COLO829 (cell line): ENCODE measurements at places on chromosomes 5 and 9.

DNA sequence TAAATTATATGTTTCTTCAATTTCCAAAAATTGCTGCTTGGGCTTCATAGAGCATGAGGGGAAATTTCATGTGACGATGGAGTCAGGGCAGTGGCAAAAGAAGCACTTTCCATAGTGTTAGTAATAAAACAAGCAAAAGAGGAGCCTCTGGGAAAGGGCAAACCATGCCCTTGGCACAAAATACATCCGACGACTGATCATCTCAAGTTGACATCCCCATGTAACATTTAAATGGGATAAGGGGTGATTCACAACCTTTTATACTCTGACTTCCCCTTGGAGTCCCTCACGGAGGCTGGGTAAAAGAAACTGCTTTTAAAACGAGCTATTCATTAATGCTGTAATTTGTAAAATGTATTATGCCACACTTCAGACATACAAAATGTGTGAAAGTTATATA is 161.4 kb upstream of the DMRT1 start:
- DNase-seq = no peak

- DNase-seq = no peak
These were observed 294.6 kb downstream of the SEC61B start for GRCh38 chr9:99516657-99517049.

- no peak for DNase-seq
These were observed 82.0 kb upstream of the FSTL4 start for GRCh38 chr5:133694181-133694831.

DNA sequence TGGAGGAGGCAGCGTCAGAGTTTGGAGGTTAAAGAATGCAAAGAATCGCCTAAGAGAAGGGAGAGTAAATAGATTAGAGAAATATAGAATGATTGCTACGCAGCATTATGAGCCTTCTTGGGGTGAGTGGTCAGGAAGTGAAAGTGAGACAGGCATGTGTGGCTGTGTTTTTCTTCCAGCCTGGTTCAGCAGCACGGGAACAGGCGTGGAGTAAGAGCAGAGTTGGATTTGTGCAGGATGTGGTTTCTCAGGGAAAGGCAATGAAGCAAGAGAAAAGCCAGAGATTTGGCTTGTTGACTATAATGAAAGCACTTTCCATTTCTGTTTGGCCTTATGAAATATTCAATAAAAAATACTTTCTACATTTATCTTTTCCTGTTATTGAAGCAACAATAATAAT is 34.3 kb upstream of the FRMD3 start:
- no peak for DNase-seq

GRCh38 chr5:123810746-123811340 is 298.9 kb downstream of the CSNK1G3 start:
- DNase-seq = no peak

DNA sequence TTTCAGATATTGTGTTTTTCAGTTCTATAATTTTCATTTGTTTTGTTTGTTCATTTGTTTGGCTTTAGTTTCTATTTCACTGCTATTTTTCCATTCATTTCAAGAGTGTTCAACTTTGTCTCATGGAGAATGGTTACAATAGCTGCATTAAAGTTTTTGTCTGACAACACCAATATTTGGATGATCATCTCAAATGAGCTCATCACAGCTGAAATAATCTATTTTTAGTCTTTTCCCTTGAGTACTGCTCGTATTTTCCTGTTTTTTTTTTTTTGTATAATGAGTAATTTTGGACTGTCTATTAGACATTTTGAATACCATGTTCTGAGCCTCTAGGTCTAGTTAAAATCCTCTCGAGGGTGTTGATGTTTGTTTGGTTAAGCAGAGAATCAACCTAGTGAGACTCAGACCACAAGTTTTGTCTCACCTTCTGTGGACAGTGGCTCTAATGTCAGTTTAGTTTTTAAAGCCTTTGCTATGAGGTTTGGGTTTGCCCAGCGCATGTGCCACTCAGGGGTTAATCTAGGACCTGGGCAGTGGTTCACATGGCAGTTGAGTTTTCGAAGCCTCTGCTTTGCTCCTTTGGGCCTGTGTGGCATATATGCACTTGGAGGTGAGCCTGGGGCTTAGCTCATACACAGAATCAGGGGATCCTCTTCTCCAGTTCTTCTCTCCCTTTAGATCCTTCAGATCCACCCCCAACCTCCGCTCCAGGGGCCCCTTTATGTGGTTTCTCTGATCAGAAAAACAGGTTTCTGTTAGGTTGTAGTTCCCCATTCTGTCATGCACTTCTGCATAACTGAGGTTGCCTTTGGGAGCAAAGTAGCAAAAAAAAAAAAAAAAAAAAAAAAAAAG is 79.8 kb downstream of the ARSB start:
- DNase-seq = no peak

GRCh38 chr5:88688984-88689667 is 193.9 kb downstream of the MEF2C start:
- DNase-seq = no peak

GRCh38 chr5:132496191-132496630 is 5.6 kb upstream of the IRF1 start:
- no peak for DNase-seq

DNA sequence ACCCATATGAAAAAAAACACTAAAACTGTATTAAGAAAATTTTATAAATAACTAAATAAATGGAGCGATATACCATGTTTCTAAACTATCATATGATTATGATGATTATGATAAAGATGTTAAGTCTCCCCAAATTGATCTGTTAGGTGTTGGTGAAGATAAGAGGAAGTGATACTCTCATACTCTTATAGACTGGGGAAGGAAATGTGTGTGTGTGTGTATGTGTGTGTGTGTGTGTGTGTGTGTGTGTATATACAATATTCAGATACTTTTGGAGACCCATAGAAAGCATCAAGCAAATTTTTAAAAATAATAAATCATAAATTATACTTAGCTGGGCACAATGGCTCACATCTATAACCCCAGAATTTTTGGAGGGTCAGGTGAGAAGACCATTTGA is 62.9 kb downstream of the TMEM232 start:
- no peak for DNase-seq

DNA sequence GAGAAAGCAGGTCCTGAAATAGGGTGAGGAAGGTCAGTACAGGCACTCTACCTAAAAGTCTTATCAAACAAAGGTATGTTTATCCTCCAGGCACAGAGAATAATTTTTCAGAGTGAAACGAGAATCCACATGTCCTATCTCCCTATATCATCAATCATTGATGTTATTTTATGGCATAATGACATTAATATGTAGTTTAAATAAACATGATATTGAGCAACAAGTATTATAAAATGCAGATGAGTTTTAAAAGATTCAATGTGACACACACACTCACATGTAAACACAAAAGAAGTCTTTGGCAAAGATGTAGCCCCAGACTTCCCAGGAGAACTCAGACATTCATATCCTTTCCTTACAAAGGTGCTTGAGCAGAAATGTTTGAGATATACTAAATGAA is 389.1 kb downstream of the ADGRV1 start:
- DNase-seq = no peak

DNA sequence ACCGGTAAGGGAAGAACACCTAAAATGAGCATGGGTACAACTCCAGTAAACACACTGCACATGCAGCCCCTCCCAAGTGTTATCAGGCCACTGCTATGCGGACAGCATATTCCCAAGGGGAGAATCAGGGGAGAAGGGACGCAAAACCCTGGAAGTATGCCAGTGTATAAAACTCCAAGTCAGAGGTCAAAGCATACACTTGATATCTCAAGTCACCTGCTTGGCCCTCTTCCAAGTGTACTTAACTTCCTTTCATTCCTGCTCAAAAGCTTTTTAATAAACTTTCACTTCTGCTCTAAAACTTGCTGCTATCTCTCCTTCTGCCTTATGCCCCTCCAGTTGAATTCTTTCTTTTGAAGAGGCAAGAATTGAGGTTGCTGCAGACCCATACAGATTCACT is 408.1 kb downstream of the HTR1A start:
- DNase-seq = no peak

GRCh38 chr5:61625681-61626621 is 293.9 kb downstream of the ZSWIM6 start:
- no peak for DNase-seq

DNA sequence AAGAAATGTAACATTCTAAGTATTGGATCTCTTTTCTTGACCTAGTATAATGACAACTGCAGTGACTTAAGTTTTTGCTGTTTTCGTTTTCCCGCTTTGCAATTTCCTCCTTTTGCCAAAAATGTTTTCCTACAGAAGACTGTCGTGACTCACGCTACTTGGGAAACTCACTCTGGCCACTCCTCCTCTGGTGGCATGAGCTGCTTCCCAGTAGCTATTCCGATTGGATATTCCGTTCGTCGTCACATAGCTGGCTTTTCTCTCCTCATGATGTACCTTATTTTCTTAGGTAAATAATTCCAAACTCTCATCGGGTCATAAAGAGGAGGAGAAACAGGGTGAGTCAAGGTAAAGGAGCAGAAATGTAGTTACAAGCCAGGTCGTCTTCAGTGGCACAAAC is 64.9 kb downstream of the GOLPH3 start:
- no peak for DNase-seq

GRCh38 chr5:41334758-41335157 is 121.4 kb upstream of the C6 start:
- peak; percentile 21 for DNase-seq

GRCh38 chr5:91494447-91494996 is 111.4 kb upstream of the ARRDC3 start:
- no peak for DNase-seq

DNA sequence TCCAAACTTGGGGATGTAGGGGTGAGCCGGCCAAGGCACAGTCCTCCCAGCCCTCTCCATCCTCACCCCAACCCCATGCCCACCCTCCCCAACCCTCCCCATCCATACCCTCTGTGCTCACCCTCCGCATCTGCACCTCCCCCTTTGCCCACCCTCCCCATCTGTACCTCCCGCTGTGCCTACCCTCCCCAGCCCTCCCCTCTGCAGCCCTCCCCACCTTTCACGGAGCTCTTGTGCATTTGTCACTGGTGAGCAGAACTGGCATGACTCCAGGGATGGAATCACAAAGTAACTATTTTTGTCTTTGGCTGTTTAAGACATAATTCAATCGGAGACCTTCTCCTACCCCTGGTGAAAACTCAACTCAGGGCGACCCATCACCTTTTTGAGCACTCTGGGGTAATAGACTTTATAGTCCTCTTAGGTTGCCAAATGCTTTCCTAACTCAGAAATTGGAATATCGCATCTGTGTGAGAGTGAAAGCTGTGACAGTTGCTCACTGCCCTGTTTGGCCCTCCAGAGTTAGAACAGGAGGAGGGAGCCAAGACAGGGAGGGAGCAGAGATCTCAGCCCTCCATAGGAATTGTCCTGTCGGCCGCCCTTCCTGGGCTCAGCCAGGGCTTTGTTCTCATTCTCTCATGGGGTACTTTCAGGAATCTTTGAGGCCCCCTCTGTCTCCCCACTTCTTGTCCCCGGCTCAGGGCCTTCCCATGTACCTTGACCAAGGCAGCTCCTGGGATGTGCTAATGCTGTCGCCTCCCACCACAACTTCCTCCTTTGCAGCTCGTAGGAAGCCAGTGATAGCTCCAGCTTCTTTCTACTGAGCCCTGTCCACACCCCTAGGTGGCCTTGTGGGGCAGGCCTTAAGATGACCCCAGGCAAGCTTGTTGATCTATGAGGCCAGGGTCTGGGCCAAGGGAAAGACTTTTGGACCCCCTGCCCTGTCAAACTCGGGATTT is 36.2 kb downstream of the OTULIN start:
- DNase-seq = no peak

DNA sequence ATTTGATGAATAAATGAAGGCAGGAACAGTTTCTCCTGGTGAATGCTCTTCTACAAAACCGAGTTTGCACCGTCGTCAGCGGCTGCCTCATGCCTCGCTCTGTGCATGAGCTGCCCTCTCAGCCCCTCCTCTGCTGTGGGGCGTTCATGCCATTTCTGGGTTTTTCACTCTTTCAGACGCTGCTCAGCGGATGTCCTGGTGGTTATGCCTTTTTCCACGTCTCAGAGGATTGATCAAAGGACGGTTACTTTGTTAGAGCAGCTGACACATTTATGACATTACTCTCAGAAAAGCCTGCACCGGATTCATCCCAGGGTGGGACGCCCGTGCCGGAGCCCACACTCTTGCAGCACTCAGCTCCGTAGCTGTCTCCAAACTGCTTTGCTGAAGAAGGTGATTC is 195.9 kb upstream of the PPP1R26 start:
- DNase-seq = no peak

DNA sequence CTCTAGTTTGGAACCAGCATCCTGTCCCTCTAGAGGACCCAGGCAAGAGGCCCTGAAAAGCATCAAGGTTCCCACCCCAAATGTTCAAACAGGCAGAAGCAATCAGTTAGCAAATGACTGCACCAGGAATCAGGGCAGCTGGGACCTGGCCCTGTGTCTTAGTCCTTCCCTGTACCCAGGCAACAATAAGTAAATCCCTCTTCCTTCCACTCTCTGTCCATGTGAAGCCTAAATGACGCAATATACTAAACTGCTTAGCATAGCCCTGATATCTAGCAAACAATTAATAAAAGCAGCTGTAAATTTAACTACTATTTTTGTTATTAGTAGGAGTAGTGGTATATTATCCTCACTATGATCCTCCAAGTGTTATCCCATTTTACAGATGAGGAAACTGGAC is 13.2 kb upstream of the ADRA1B start:
- no peak for DNase-seq

DNA sequence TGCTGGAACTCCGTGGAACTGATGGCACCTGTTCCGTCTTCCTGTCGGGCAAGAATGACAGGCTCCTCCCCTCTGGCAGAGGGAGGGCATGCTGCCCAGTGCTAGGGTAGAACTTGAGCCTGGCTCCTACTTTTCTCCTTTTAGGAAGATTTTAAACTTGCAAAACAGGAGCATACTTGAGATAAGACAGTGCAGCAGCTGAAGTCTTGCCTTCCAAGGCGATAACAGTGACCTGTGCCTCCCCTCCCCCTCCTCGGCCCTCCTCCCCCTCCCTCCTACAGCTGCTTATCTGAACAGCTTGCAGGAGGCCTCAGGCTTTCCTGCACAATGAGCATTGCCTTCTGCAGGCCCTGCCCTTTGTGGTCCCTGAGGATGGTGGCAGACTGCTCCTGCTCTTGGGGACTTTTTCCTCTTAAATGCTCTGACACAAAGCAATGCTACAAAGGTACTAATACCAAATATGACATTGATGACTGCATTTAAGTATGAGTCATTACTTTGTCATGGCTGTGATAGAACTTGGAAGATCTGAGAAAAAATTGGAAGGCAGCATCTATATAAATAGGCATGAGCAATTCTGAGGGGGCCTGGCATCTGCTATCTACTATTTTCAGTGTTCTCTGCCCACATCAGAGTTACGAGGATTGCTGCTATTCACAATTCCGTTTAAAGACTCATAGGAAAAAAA is 2.0 kb downstream of the GADD45G start:
- peak; percentile 23 for DNase-seq

DNA sequence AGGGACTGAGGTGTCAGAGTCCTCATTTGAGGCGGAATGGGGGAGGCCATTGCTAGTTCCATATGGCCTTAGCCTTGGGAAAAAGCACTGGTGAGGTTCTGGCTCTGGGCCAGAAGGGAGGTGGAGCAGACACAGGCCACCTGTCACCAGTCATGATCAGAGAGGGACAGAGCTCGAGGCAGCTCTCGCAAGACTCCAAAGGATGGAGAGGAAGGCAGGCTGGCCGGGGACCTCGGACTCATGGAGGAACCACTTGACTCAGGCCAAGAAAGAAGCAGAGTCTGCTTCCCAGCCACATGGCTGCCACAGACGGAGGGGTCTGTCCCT is 29.2 kb upstream of the NSMF start:
- DNase-seq = no peak

- DNase-seq = no peak
These were observed 105.5 kb downstream of the FEM1C start for GRCh38 chr5:115439042-115439441.
